NCI-H526 treated with DMSO at 0.1 percent for 48 hours (cell line): ENCODE measurements at places on chromosomes 16 and 17.
A peak's percentile ranks its signal among the peaks of the same experiment; 100 is the strongest.

GRCh38 chr17:21275047-21275578 lies 9.4 kb upstream of the MAP2K3 start:
- DNase-seq, result no peak

DNA sequence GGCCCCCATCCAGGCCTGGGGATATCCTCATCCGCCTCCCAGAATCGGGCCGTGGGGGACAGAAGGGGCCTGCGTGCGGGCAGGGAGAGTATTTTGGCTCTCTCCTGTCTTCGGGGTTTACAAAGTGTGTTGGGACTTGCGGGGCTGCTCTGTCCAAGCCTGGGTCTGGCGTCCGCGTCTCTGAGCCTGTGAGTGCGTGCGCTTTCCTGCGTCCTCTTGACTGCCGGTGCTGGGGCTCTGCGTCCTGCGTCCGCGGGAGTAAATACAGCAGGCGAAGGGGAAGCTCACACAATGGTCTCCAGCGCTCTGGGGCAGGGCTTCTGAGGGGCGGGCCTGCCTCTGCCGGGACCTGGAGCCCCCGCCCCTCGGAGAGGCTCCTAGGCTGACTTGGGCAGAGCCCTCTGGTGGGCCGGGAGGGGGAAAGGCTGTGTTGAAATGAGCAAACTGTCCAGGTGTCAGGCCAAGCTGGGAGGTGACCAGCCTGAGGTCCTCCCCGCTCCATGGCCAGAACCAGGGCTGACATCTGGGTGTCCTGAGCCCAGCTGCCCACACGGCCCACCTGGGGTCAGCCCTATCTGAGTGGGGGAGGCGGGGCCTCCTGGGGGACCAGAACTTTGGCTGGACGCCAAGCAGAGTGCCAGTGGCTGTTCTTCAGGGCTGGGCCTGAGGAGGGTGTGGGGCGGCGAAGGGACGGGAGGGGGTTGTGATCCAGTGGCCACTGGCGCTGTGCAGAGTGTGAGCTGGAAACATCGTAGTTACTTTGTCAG lies 233.6 kb downstream of the SEC14L1 start:
- peak; percentile 65 for DNase-seq

GRCh38 chr17:78428836-78429617 lies 50.6 kb downstream of the PGS1 start:
- no peak for DNase-seq

DNA sequence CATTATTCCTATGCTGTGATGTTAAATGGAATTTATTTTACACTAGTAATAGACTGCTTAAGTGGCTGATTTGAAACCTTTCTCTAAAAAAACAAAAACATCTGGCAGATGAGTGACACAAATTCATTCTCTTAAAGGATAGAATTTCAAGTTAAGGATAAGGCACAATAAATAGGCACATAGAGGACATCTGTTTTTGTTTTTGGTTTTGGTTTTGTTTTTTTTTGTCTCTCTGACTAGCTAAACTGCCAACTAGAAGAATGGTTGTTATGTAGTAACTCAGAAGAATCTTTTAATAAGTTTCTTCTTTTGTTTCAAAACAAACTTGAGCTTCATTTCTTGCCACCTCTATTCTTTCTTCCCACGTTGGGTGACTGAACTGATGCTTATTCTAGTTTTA lies 5.1 kb upstream of the VPS4A start:
- DNase-seq, result no peak

- no peak for DNase-seq
Measured at GRCh38 chr16:18582902-18583301, 21.0 kb upstream of the NOMO2 start.

DNA sequence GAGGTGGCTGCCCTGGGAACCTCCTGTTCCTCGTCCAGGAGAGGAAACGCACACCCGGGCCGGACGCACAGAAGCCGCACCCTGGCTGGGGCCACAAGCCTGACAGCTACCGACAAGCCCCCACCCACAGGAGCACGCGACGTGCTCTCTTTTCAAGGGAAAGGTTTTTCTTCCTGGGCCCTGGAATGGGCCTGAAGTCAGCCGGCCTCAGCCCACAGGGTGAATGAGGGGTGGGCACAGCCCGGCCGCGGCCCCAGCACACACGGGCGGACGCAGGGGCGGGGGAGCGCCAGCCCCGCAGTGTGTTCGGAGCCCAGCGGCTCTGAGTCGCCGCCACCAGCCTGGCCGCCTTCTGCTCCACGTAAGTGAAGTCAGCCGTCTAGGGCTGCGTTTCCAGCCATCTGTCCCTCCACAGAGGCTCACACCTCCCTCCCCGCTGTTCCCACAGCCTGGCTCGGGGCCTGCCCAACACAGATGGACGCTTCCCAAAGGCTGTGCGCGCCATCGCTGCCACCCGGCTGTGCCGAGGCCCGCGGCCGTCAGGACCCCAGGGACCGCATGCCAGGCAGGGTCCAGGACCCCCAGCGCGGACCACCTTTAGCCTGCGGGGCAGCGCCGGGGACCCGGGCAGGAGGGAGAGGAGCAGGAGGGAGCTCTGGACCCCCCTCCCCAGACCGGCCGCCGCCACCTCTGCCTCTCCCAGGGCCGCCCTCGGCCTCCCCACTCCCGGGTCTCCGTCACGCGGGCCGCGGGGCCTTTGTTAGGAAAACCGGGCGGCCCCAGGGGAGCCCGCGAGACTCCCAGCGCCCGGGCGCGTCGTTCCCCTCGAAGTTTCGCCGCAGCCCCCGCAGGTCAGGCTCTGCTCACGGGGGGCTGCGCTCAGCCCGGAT lies 36.8 kb downstream of the CBFA2T3 start:
- DNase-seq, result peak; percentile 23

- DNase-seq, result no peak
Measured at GRCh38 chr16:11135464-11135973, 120.5 kb downstream of the SOCS1 start.

DNA sequence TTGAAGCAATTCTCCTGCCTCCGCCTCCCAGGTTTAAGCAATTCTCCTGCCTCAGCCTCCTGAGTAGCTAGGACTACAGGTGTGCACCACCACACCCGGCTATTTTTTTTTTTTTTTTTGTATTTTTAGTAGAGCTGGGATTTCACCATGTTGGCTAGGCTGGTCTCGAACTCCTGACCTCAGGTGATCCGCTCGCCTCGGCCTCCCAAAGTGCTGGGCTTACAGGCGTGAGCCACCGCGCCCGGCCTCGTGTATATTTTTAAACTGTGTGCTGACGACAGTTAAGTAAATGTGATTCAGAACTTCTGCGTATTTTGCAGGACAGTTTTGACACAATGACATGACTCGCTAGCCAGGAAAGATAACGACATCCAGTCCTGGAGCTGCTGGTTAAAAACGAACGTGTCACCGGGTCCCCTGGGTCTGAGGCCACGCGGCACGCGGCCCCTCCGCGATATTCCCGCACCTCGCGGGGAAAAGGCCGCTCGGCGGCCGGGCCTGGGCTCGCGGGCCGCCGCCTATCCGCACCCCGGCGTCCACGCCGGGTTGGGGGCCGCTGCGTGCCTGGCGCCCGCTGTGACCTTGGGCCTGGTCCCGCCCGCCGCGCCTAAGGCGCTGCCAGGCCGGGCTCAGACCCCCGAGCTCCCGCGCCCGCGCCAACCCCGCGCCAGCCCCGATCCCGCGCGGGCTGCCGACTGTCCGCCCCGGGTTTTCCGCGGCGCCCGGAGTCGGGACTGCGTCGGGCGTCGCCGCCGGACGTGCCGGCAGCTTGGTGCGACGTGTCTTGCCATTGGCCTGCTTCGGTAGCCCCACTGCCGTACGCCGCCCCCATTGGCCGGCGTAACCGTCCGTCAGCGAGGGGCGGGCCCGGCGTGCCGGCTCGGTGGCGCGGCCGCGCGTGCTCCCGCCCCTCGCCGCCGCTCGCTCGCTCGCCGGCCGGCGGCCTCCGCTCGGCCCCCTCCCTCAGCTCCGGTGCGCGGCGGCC lies at the start of gene FOXK2:
Gene FOXK2 (plus strand): TSS at position 907 of the 985 bp plus-strand sequence. CDS start 157 bp downstream, outside the sequence.
- DNase-seq, result peak; percentile 75
